Activated CD4-positive, alpha-beta memory T cell treated with anti-CD3 and anti-CD28 coated beads, Interleukin-2, amount 10 ng/mL, durations not matched to agents 7 days and 5 days (primary cell): ENCODE measurements at places on chromosomes 3 and 15.

- H3K4me3 ChIP-seq, result no peak overlapping the region
- peak overlapping the region; percentile 33 for H3K27ac ChIP-seq
- peaks cover 17% of the 10 kb centered on the region for H3K4me1 ChIP-seq
- no peak for DNase-seq
Observed at GRCh38 chr15:66476535-66476934, 21.0 kb downstream of the SNAPC5 start.

DNA sequence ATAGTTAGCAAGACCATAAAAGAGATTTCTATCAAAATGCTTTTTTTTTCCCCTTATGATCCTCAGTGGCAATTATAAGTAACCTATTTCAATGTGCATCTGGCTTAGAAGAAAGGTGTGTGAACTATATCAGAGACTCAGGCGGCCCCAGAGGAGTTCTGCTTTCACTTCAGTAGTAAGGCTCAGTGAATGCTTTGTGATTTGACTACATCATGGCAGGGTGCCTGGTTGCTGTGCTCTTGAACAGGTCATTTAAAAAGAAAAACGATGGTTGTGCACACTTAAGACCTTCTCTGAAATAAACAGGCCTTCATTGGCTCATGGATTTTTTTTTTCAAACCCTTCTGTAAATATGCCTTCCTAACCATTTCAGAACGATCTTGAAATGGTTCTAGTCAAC, 400.4 kb upstream of the RARB start:
- H3K36me3 ChIP-seq, result no peaks in the 10 kb centered on the region
- no peak overlapping the region for H3K4me3 ChIP-seq
- no peaks in the 10 kb centered on the region for H3K4me1 ChIP-seq
- H3K27ac ChIP-seq, result no peak overlapping the region
- no peak for DNase-seq
- H3K27me3 ChIP-seq, result no peaks in the 10 kb centered on the region

DNA sequence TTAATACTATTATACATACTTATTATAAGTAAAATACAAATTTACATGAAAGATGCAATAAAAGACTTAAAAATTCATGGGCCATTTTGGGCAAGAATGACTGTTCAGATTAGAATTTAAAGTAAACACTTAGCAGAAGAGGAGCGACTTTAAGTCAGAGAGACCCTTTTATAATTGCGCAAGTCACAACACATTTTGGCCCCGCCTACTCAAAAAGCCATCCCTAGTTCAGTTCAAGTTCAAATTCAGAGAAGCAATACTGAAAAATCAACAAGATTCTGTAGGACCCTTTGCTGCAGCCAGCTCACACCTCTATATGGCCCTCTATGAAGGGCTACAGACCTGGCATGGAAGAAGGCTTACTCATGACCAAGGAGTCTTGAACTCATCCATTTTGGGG, 64.6 kb downstream of the PEAK1 start:
- DNase-seq, result no peak
- H3K4me3 ChIP-seq, result no peak overlapping the region
- H3K27me3 ChIP-seq, result no peaks in the 10 kb centered on the region
- H3K36me3 ChIP-seq, result no peaks in the 10 kb centered on the region

DNA sequence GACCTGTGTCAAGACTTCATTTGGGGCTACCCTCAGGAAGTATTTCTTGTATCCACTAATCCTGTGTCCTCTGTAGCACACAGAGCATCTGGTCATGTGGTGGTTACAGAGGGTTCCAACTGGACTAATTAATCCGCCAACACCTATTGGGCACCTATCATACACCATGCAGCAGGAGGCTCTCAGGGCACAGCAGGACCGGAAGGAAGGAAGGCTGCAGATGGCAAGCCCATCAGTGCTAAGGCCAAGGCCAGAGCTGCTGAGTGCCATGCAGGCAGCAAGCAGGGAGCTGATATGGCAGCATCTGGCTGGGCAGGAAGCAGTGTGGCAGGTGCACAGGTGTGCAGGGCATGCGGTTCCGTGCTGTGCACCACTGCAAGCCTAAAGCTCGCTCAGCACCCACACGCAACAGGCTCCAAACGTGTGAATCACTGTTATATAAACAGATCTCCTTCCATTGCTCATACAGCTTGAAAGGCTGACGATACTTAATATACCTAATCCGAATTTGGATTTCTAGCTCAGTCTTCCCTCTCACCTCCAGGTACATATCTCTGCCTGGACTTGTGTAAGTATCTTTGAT, 64.4 kb upstream of the SNRPA1 start:
- H3K27me3 ChIP-seq, result peaks cover under 1% of the 10 kb centered on the region
- H3K36me3 ChIP-seq, result no peaks in the 10 kb centered on the region
- H3K4me1 ChIP-seq, result peaks cover 8% of the 10 kb centered on the region
- H3K27ac ChIP-seq, result no peak overlapping the region
- no peak overlapping the region for H3K4me3 ChIP-seq

- DNase-seq, result no peak
- H3K27me3 ChIP-seq, result peaks cover 17% of the 10 kb centered on the region
- H3K27ac ChIP-seq, result no peak overlapping the region
- no peaks in the 10 kb centered on the region for H3K36me3 ChIP-seq
- no peak overlapping the region for H3K4me3 ChIP-seq
- no peaks in the 10 kb centered on the region for H3K4me1 ChIP-seq
Observed at GRCh38 chr3:49566312-49566711, 12.0 kb downstream of the BSN start.

DNA sequence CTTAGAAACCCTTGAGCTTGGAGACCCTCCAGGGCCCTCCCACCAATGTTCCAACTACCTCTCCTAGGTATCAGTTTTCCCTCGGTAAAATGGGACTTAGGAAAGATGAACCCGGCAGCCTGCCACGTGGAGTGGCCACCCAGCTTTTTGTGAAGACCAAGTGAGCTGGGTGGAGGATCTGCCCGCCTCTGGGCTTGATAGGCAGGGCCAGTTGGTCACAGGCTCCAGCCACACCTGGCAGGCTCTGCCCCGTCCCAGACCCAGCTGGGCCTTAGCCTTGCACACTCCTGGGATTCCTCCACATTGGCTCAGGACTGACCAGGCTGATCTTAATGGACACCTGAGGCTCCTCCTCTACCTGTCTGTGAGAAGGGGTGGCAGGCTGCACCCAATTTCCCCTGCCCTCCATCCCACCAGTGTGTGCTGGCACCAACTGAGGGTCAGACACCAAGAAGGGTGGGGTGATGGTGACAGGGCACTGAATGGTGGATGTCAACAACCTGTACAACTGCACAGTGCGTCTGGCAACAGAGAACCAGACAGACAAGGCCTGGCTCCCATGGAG, 761 bp upstream of the GRIP2 start:
- no peaks in the 10 kb centered on the region for H3K4me1 ChIP-seq
- H3K27ac ChIP-seq, result no peak overlapping the region
- H3K36me3 ChIP-seq, result no peaks in the 10 kb centered on the region
- DNase-seq, result no peak

DNA sequence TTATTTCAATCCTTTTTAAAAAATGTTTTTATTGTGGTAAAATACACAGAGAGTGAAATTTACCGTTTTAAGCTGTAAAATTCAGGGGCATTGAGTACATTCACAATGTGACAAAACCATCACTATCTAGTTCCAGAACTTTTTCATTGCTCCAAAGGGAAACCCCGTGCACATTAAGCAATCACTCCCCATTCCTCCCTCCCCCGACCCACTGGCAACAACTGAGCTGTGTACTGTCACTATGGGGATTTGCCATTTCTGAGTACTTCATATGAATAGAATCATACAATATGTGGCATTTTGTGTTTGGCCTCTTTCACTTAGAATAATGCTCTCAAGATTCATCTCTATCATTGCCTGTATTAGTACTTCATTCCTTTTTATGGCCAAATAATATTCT, 45.5 kb upstream of the BOC start:
- H3K27me3 ChIP-seq, result peaks cover 10% of the 10 kb centered on the region
- no peaks in the 10 kb centered on the region for H3K4me1 ChIP-seq
- H3K36me3 ChIP-seq, result no peaks in the 10 kb centered on the region
- H3K4me3 ChIP-seq, result no peak overlapping the region

- no peaks in the 10 kb centered on the region for H3K27me3 ChIP-seq
- no peak for DNase-seq
- H3K36me3 ChIP-seq, result no peaks in the 10 kb centered on the region
Observed at GRCh38 chr3:65114041-65114440, 426.2 kb upstream of the ADAMTS9 start.

GRCh38 chr15:90001683-90002427, 731 bp downstream of the ZNF710 start:
- peaks cover 62% of the 10 kb centered on the region for H3K4me1 ChIP-seq
- H3K36me3 ChIP-seq, result peaks cover 13% of the 10 kb centered on the region

DNA sequence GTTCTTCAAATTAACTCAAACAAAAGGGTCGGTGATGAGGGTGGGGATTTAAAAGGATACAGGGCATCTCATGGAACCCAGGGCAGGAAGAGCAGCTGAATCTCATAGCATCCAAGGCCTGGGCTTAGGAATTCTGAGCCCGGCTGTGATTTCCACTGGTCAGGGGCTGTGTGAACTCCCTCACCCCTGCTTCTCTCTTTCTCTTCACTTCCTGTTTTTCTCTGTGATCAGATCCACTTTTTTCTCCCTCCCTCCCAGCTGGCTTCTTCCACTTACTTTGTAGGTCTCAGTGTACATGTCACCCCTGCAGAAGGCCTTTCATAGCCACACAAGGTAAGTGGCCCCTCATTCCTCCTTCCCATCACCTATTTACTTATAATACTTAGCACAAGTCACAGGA, 68.2 kb upstream of the CORO2B start:
- no peak overlapping the region for H3K27ac ChIP-seq
- H3K27me3 ChIP-seq, result peaks cover 55% of the 10 kb centered on the region
- H3K4me3 ChIP-seq, result no peak overlapping the region
- no peaks in the 10 kb centered on the region for H3K4me1 ChIP-seq
- no peak for DNase-seq

GRCh38 chr3:141498598-141499223, 11.9 kb downstream of the RASA2 start:
- H3K4me3 ChIP-seq, result peak overlapping the region; percentile 53
- peak; percentile 93 for DNase-seq
- H3K27me3 ChIP-seq, result no peaks in the 10 kb centered on the region
- peak overlapping the region; percentile 85 for H3K27ac ChIP-seq
- peaks cover 62% of the 10 kb centered on the region for H3K36me3 ChIP-seq

- H3K36me3 ChIP-seq, result no peaks in the 10 kb centered on the region
- H3K27me3 ChIP-seq, result no peaks in the 10 kb centered on the region
- H3K27ac ChIP-seq, result no peak overlapping the region
- no peaks in the 10 kb centered on the region for H3K4me1 ChIP-seq
- H3K4me3 ChIP-seq, result no peak overlapping the region
Observed at GRCh38 chr3:33921608-33922007, 123.2 kb downstream of the PDCD6IP start.

- no peaks in the 10 kb centered on the region for H3K27me3 ChIP-seq
- no peak overlapping the region for H3K4me3 ChIP-seq
- no peak overlapping the region for H3K27ac ChIP-seq
- H3K4me1 ChIP-seq, result peaks cover 10% of the 10 kb centered on the region
- H3K36me3 ChIP-seq, result peaks cover 67% of the 10 kb centered on the region
Observed at GRCh38 chr3:15256861-15257341, 50.9 kb downstream of the CAPN7 start.

- DNase-seq, result no peak
- peaks cover 26% of the 10 kb centered on the region for H3K27me3 ChIP-seq
- no peak within 1 kb of the TSS for H3K4me3 ChIP-seq
- no peaks in the 10 kb centered on the region for H3K36me3 ChIP-seq
- no peak within 1 kb of the TSS for H3K27ac ChIP-seq
Observed at GRCh38 chr3:36380221-36381031, at the start of gene STAC. Gene STAC, plus strand, starts transcription at chr3:36380504. Its CDS starts 140 bp downstream, at chr3:36380644.

DNA sequence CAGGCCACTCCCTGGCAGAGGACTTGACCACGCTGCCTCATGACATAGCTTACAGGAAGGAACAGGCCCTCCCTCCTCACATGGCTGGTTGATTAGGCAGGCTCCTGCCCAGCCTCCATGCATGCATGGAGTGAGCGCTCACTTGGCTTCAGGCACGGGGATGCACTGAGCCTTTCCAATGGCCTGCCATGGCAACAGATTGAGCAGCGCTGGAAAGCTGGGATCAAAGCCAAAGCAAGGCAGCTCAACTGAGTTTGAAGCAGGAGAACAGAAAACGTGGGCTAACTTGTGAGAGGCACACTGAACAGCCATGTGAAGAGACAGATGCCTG, 5.9 kb upstream of the GRAMD2A start:
- no peak for DNase-seq
- H3K27ac ChIP-seq, result peak overlapping the region; percentile 51
- peaks cover 94% of the 10 kb centered on the region for H3K36me3 ChIP-seq
- no peak overlapping the region for H3K4me3 ChIP-seq
- peaks cover 18% of the 10 kb centered on the region for H3K4me1 ChIP-seq

GRCh38 chr3:159001711-159002110, 199.9 kb downstream of the MFSD1 start:
- no peaks in the 10 kb centered on the region for H3K27me3 ChIP-seq
- H3K27ac ChIP-seq, result no peak overlapping the region

- no peak for DNase-seq
- peaks cover 4% of the 10 kb centered on the region for H3K4me1 ChIP-seq
- no peak overlapping the region for H3K27ac ChIP-seq
Observed at GRCh38 chr3:8617921-8618320, 26.7 kb downstream of the SSUH2 start.

GRCh38 chr3:127288921-127289705, 1.3 kb upstream of the PRR20G start:
- no peak overlapping the region for H3K27ac ChIP-seq
- no peaks in the 10 kb centered on the region for H3K36me3 ChIP-seq
- no peak overlapping the region for H3K4me3 ChIP-seq
- no peaks in the 10 kb centered on the region for H3K4me1 ChIP-seq
- DNase-seq, result peak; percentile 26

GRCh38 chr15:61115241-61115640, 113.9 kb downstream of the RORA start:
- H3K27me3 ChIP-seq, result peaks cover 16% of the 10 kb centered on the region
- DNase-seq, result no peak
- no peak overlapping the region for H3K4me3 ChIP-seq
- no peak overlapping the region for H3K27ac ChIP-seq
- H3K36me3 ChIP-seq, result no peaks in the 10 kb centered on the region
- no peaks in the 10 kb centered on the region for H3K4me1 ChIP-seq

DNA sequence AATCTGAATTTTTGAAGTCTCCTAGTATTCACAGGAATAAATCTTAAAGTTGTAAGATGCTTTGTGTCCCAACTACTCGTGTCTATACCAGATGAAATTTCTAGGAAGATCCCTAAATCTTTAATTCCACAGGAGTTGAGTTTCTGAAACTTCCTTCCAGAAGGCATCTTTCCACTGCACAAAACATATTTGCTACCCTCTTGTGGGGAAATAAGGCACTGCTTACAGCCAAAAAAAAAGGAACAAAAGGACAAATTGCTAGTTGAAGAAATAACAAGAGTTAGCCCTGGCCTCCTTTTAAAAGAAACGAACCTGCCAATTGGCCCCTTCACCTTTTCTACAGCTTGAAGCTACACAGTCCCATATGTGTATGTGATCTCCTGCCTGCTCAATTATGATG, 54.0 kb downstream of the TAFA4 start:
- H3K4me3 ChIP-seq, result no peak overlapping the region
- peaks cover 30% of the 10 kb centered on the region for H3K27me3 ChIP-seq
- no peaks in the 10 kb centered on the region for H3K4me1 ChIP-seq
